Foreskin keratinocyte (primary cell): ENCODE measurements at places on chromosomes 12 and 14. TPM values are rescaled to one million over a fixed set of nuclear protein-coding genes. Genes with fewer than 3 reads are reported as not detected.

Gene ACOT6
- total RNA-seq = not detected in 2 replicates

Gene LRP1
- total RNA-seq = 9.8 and 17.5 TPM in 2 replicates

Gene WDR89
- total RNA-seq = 13.1 and 14.5 TPM in 2 replicates

Gene ASB2
- total RNA-seq = not detected in 2 replicates

Gene CFAP251
- total RNA-seq = 44.5 and 52.1 TPM in 2 replicates

Gene PGF
- 28.8 and 31.5 TPM in 2 replicates for total RNA-seq

Gene NELL2
- 0.07 TPM in 1 of 2 replicates, not detected in the other for total RNA-seq

Gene SLC5A8
- total RNA-seq = 0.10 and 0.14 TPM in 2 replicates

Gene TGM1
- 4.3 and 5.9 TPM in 2 replicates for total RNA-seq

Gene PLEKHD1
- total RNA-seq = not detected in 2 replicates

Gene KCNA5
- total RNA-seq = not detected in 2 replicates

Gene SLC25A47
- total RNA-seq = not detected in 2 replicates

Gene SIRT4
- total RNA-seq = 0.49 and 0.54 TPM in 2 replicates

Gene FGF23
- total RNA-seq = not detected in 2 replicates

Gene TMEM121
- 0.53 and 1.3 TPM in 2 replicates for total RNA-seq

Gene CCNT1
- total RNA-seq = 23.8 and 25.5 TPM in 2 replicates

Gene NAV3
- 28.5 and 41.8 TPM in 2 replicates for total RNA-seq

Gene TMEM233
- total RNA-seq = not detected in 2 replicates

Gene SLC38A4
- total RNA-seq = 0.49 and 0.65 TPM in 2 replicates

Gene DNAH10
- total RNA-seq = 0.04 TPM in 1 of 2 replicates, not detected in the other

Gene RFX4
- not detected in 2 replicates for total RNA-seq

Gene SYNDIG1L
- total RNA-seq = not detected in 2 replicates

Gene RAB5B
- total RNA-seq = 58.2 and 75.3 TPM in 2 replicates

Gene HOXC5
- total RNA-seq = 0.67 and 0.85 TPM in 2 replicates

Gene REP15
- 3.4 TPM in 2 replicates for total RNA-seq

Gene PMCH
- total RNA-seq = not detected in 2 replicates

Gene PRH2
- not detected in 2 replicates for total RNA-seq

Gene NT5DC3
- total RNA-seq = 20.8 and 34.3 TPM in 2 replicates

Gene RNF10
- 85.9 and 87.1 TPM in 2 replicates for total RNA-seq

Gene GOLGA5
- 36.7 and 38.1 TPM in 2 replicates for total RNA-seq

Gene BICDL1
- total RNA-seq = 6.4 and 7.0 TPM in 2 replicates

Gene PRB2
- total RNA-seq = not detected in 2 replicates
